ENCODE measurements at places on chromosomes 1 and 21. TPM values are rescaled to one million over a fixed set of nuclear protein-coding genes. Genes with fewer than 3 reads are reported as not detected.

WDR3 gene
- total RNA-seq = 24.0 TPM

CHI3L2 gene
- total RNA-seq = not detected

TACSTD2 gene
- not detected for total RNA-seq

TDRKH gene
- total RNA-seq = 3.6 TPM

TCP10L gene
- 1.3 TPM for total RNA-seq

SEMA6C gene
- total RNA-seq = 24.7 TPM

THEM5 gene
- not detected for total RNA-seq

DMBX1 gene
- total RNA-seq = not detected

SYT14 gene
- 0.10 TPM for total RNA-seq

- DNase-seq = no peak
Measured at GRCh38 chr1:32199043-32199716, 1.2 kb upstream of the CCDC28B start.

DNA sequence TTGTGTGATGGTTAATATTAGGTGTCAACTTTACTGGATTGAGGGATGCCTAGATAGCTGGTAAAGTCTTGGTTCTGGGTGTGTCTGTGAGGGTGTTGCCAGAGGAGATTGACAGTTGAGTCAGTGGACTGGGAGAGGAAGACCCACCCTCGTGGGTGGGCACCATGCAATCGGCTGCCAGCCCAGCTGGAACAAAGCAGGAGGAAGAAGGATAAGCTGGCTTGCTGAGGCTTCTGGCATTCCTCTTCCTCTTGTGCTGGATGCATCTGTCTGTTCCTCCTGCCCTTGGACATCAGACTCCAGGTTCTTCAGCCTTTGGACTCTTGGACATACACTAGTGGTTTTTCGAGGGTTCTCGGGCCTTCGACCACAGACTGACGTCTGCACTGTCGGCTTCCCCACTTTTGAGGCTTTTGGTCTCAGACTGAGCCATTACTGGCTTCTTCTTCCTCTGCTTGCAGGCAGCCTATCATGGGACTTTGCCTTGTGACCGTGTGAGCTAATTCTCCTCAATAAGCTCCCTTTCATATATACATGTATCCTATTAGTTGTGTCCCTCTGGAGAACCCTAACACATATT is 184.3 kb upstream of the LMO4 start:
- DNase-seq = no peak

DNA sequence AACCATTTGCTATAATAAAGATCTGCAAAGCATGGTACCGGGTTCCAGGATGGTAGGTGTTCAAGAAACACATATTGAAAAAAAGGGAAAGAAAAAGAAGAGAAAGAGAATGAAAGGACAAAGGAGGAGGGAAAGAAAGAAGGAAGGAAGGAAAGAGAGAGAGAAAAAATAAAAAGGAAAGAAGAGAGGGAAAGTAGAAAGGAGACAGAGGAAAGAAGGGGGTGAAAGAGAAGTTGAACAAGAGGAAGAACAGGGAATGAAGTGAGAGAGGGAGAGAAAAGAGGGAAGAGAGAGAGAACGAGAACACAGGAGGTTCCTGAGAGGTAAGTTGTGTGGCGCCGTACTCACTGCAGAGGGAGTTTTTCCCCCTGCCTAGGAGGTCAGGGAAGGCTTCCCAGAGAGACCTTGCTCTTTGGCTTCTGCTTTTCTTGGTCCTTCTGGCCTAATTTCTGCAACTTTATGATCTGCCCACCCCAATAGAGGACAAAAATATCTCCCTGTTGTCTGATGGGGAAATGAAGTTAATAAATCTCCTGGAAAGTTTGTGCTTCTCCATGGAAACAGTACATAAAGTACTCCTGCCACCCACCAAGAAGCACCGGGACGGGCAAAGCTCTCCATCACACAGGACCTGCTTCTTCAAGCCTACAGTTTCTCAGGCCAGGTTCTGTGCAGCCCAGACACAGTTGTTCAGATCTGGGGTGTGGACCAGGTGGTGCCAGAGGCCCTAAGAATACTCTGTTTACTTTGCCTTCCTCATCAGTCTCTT is 124.8 kb downstream of the ROR1 start:
- no peak for DNase-seq

DNA sequence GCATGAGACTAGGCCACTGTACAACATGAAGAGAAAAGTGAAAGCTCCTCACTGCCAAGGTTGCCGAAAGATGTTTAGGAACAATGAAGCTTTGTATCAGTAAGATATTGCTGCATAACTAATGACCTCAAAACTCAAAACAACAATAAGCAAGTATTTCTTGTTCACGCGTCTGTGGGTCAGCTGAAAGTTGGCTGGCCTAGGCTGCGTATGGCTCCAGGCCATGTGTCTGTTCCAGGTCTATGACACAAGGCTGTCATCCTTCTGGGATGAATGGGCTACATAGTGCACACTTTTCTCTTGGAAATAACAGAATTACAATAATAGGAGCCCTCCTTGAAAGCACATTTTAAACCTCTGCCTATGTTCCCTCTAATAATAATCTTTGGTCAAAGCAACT is 515.9 kb downstream of the PLPP3 start:
- no peak for DNase-seq

- no peak for DNase-seq
Measured at GRCh38 chr21:27694667-27695066, 727.8 kb upstream of the ADAMTS5 start.

GRCh38 chr1:235671992-235672391 is 22.4 kb upstream of the GNG4 start:
- no peak for DNase-seq

DNA sequence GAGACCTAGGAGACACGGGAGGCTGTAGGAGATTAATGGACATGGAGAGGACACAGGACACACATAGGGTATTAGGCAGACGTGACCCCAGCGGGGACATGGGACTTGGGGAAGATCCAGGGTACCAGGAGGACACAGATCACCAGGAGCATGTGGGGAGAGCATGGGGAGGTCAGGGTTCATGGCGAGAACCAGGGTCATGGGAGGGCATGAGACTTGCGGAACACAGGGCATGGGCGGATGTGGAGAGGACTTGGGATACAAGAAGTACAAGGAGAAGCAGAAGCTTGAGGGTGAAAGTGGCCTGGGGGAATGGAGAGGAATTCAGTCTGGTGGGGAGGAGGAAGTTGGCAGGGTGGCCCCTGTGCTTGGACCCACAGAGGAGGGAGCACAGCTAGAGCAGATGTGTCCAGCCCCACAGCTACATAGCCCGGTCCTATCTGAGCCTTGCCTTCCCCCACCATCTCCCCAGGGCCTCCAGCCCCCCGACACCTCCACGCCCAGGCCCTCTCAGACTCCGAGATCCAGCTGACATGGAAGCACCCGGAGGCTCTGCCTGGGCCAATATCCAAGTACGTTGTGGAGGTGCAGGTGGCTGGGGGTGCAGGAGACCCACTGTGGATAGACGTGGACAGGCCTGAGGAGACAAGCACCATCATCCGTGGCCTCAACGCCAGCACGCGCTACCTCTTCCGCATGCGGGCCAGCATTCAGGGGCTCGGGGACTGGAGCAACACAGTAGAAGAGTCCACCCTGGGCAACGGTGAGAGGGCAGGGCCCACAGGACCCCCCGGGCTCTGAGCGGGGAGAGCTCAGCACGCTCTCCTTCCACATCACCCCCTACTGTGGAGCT is 12.1 kb downstream of the TIE1 start:
- no peak for DNase-seq

DNA sequence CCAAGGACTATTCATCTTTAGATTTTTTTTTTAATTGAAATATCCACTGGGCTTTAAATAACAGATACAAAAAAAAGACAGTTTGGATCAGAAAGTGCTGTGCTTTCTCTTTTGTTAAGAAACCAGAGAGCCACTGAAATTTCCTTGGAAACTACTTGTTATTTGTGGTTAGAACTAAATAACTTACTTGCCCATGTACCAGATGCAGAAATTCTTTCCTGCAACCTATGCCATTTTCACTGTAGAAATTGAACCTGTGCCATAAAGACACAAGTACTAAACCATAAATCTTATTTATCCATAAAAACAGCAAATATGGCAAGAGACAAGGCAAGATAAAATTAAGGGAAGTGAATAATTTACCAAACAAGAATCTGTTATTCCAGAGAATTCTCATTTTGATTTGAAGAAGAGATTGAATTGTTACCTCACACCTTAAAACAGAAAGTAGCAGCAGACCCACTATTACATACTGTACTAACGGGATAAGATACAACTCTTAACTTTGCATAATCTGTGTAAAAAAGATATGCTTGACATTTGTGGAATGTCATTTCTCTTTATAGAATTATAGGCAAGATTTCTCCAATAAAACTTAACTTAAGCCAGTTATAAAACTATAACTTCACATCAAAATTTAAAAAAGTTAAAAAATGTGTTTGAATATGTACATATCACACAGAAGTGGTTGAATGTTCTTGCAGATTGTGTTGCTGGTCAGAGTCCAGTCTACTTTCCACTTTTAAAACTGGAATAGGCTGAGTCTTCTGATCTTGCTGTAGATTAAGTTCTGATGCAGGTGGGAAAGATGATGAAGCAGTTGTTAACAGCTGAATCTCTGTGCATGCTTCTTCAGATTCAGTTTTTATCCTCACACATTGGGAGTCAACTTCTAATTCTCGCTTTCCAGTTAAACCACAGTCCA is 6.3 kb upstream of the PHTF1 start:
- DNase-seq = no peak

DNA sequence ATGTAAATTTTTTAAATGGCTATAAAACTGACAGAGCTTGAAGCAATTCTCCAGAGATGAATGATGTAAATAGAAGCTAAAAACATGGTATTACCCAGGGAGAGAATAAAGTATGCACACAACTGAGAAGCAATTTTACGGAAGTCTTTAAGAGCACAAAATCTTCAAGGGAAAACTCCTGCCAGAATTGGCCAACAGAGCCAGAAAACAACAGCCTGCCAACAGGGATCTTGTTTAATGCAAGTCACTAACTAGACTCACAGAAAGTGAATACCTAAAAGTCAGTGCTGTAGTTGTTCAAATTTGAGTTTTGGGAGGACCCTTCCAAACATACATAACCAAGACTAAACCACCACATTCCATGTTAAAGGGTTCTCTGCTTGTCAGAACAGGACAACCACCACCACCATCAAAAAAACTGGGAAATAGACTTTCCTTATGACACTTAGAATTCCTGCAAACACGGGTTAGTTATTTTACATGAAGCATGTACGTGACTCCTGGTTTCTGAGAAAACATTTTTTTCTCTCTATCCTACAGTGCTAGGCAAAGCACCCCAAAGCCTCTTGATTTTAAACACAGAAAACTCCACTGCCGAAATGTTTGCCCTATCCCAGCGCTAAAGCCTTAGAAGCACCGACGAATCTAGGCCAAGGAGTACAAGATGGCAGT is 1.6 kb downstream of the EPS15 start:
- no peak for DNase-seq

DNA sequence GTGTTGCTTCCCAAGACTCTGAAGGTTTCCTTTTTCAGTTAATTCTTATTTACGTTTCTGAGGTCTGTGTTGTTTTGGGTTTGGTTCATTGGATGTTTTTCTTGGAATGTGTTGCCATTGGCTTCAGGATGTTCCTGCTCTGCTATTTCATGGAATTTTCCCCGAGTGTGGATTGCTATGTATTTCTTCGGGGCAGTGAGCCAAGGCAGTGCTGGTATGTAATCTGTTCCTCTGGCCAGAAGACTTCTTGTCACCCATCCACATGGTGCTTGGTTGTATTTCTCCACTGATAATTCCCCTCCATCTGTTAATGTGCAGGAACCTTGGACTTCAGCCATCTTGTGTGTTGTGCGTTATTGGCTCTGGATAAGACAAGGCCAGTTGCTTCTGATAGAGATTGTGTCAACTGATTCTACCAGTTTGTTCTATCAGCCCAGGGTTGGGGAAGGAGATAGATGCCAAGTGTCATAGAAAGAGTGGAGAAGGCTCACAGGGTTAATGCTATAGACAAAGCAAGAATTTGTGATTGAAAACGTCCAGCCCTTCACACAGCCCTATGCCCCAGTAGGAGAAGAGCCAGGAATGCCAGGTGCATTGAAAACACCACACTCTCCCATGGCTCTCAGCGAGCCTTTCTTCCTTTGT is 505.2 kb downstream of the PLPP3 start:
- DNase-seq = no peak

GRCh38 chr1:84020151-84020550 is 21.2 kb upstream of the TTLL7 start:
- DNase-seq = no peak

- DNase-seq = no peak
Measured at GRCh38 chr1:201702936-201703335, 126.0 kb upstream of the IPO9 start.

DNA sequence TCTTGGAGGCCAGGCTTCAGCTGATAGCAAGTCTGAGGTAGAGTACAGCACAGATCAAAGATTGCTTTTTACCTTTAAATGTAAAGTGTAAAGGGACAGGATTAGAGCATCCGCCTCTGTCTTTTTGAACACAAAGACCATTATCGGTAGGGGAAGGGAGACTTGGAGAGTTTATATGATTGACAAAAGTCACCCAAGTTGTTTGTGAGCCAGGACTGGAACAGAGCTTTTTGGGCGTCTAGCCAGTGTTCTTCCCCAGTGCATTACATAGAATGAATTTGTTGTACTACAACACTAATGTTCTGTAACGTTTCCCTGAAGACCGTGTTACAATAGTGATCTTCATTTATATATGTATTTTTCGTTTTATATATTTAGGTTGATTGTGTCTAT is 9.3 kb upstream of the PIGC start:
- no peak for DNase-seq

- no peak for DNase-seq
Measured at GRCh38 chr1:19925342-19926070, 2.1 kb upstream of the PLA2G2E start.

- no peak for DNase-seq
Measured at GRCh38 chr21:24298040-24298439, 1309.2 kb downstream of the MRPL39 start.

- DNase-seq = no peak
Measured at GRCh38 chr1:56113679-56114078, 465.7 kb downstream of the PLPP3 start.

- no peak for DNase-seq
Measured at GRCh38 chr1:174262349-174263241, 103.3 kb downstream of the RABGAP1L start.

GRCh38 chr21:31284797-31285397 is 59.2 kb downstream of the TIAM1 start:
- no peak for DNase-seq

DNA sequence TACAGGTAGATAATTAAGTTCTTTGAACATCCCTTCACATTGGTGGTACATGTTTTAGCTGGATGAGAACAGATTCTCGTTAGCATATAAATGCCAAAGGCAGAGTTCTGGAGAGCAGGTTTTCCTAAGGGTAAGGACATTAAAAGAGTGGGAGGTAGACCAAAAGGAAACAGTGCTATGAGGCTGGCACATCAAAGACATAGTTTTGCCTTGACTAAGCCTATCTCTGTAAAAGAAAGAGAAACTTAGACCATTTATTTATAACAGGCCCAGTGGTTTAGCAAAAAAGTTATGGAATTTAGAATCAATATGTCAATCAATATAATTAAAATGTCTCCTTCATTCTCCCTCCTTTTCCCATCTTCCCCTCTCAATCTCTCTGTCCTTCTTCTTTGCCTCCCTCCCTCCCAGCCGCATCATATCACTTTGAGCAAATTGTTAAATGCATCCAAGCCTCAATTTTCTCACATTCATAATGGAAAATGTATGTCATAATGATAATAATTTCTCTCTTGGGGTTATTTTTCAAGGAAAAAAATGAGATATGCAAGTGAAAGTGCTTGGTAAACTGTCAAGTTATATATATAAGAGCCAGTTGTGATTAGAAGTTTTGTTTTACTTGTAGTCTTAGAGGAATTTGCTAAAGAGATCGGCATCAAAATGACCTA is 209.9 kb upstream of the SGIP1 start:
- no peak for DNase-seq

- DNase-seq = no peak
Measured at GRCh38 chr1:30778154-30778978, 20.8 kb upstream of the LAPTM5 start.

Data from osteocyte (in vitro differentiated cells).